ENCODE measurements at places on chromosomes 11 and 22.
A peak's percentile ranks its signal among the peaks of the same experiment; 100 is the strongest.

DNA sequence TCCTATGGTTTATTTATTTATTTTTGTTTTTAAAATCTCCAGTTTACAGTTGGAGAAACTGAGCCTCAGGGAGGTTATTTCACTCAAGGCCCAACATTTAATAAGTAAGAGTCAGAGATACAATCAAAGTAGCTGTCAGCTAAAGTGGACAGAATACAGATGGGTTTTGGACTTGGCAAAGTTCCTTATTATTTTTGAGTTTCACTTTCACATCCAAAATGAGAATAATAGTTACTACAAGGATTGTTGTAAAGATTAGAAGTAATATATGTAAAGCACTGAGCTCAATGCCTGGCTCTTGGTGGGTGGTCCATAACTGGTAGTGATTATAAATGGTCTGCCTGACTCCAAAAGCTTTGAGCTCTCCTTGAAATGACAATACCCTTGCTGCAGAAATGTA is 87.5 kb upstream of the SESN3 start:
- no peak overlapping the region for H3K27ac ChIP-seq
- H3K36me3 ChIP-seq = no peaks in the 10 kb centered on the region
- no peaks in the 10 kb centered on the region for H3K4me1 ChIP-seq
- no peaks in the 10 kb centered on the region for H3K27me3 ChIP-seq

- no peak overlapping the region for H3K4me3 ChIP-seq
- DNase-seq = peak; percentile 70
- peaks cover 13% of the 10 kb centered on the region for H3K4me1 ChIP-seq
- H3K36me3 ChIP-seq = no peaks in the 10 kb centered on the region
- no peak overlapping the region for H3K27ac ChIP-seq
- H3K27me3 ChIP-seq = no peaks in the 10 kb centered on the region
Measured at GRCh38 chr11:115226556-115226955, 277.7 kb downstream of the CADM1 start.

DNA sequence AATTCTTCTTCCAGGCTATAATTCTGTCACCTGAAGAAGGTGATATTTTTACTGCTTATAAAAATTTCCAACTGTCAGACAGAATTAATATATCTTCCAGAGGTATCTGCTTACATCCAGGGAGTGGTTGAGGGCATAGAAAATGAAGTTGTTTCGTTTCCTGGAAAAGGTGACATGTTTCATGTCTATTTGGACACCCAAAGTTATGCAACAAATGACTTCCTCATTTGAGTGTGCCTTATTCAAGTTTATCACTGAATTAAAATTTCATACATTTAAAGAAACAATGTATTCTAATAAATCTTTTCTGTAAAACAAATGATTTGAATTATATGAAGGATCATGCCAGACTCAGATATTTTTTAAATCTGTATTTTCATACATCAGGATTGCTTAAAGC is 8.5 kb upstream of the GRAMD1B start:
- H3K27me3 ChIP-seq = peaks cover 2% of the 10 kb centered on the region
- no peak for DNase-seq
- no peaks in the 10 kb centered on the region for H3K36me3 ChIP-seq
- no peak overlapping the region for H3K27ac ChIP-seq
- H3K4me1 ChIP-seq = peaks cover 3% of the 10 kb centered on the region

DNA sequence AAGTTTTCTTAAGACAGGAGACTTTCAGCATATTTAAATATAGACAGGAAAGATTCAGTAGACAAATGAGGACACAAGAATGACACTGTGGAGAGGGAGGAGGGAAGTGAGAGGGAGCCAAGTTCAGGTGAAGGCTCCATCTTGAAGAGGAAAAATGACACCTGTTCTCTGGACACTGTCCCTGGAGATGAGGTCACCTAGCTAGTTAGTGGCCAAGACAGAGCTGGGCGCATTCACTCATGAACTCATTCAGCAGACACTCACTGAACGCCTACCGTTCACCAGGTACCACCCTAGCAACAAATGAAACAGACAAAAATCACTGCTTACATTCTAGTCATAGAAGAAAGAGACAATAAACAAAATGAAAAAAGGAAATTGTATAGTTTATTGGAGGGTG is 103.3 kb upstream of the PARVA start:
- H3K4me3 ChIP-seq = no peak overlapping the region
- H3K27ac ChIP-seq = no peak overlapping the region
- no peak for DNase-seq
- H3K4me1 ChIP-seq = no peaks in the 10 kb centered on the region

DNA sequence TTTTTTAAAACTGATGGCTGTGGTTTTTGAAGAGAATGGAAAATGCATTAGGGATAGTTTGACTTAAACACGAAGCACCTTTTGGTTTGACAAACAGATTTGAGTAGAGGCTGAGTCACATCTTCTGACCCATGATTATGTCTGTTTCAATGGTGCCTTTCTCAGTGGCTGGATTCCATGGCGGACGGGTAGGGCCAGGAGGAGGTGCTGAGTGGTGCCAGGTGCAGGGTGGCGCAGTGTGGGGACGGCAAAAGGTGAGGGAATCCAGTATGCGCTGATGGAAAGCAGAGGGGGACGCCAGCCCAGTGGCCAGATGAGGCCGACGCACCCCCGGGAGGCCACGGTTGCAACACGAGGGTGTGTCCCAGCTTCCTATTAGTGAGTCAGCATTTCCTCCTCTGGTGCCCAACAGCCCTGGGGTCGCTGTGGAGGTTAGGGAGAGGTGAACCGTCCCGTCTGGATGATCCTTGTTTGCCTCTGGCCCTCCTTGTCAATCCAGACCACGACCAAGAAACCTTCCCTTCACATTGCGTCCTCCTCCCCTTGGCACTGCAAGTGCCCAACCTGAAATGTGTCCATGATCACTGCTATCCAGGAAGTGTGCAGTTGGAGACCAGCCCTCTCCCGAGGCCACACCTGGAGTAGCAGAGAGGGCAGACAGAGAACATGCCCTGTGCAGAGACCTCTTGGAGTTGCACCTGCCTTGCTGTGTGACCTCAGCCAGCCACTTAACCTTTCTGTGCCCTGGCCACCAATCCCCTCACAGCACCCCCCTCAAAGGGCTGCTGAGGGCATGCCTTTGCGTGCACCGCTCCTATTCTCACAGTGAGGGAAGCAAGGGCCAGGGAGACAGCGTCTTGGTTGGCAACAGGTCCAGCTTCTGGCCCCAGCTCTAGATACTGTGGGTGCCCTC is 32.5 kb upstream of the ATXN10 start:
- no peaks in the 10 kb centered on the region for H3K27me3 ChIP-seq
- H3K4me3 ChIP-seq = no peak overlapping the region
- H3K36me3 ChIP-seq = no peaks in the 10 kb centered on the region
- H3K27ac ChIP-seq = no peak overlapping the region
- peaks cover 6% of the 10 kb centered on the region for H3K4me1 ChIP-seq

GRCh38 chr11:614021-614622 is 1.6 kb downstream of the IRF7 start:
- peaks cover 27% of the 10 kb centered on the region for H3K36me3 ChIP-seq
- H3K27ac ChIP-seq = no peak overlapping the region
- no peak for DNase-seq
- H3K4me3 ChIP-seq = no peak overlapping the region

- H3K36me3 ChIP-seq = no peaks in the 10 kb centered on the region
- peak; percentile 86 for DNase-seq
- peaks cover 2% of the 10 kb centered on the region for H3K4me1 ChIP-seq
- peaks cover 13% of the 10 kb centered on the region for H3K27me3 ChIP-seq
- no peak within 1 kb of the TSS for H3K27ac ChIP-seq
- H3K4me3 ChIP-seq = peak within 1 kb of the TSS; percentile 46
Measured at GRCh38 chr22:50185375-50186087, at the start of gene TRABD. Gene TRABD (plus strand): TSS chr22:50185913. CDS start chr22:50193061, 7,148 bp downstream.

DNA sequence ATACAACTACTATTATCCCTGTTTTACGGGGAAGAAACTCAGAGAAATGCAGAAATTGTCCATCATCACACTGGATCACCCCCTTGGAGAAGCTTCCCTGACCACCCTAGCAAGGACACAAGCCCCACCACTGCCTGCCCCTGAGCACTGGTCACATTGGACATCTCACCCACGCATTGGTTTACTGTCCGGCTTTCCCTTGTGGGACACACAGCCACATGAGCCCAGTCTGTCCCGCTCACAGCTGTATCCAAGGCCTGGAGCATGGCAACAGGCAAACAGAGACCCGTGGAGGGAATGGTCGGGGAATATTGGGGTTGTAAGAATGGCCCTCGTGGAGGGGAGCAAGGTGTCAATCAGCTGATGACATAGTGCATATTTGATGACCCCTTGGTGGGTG is 42.7 kb upstream of the FGF3 start:
- H3K36me3 ChIP-seq = no peaks in the 10 kb centered on the region
- no peak overlapping the region for H3K4me3 ChIP-seq
- DNase-seq = no peak
- H3K4me1 ChIP-seq = no peaks in the 10 kb centered on the region
